ENCODE measurements at places on chromosomes 4 and X.

DNA sequence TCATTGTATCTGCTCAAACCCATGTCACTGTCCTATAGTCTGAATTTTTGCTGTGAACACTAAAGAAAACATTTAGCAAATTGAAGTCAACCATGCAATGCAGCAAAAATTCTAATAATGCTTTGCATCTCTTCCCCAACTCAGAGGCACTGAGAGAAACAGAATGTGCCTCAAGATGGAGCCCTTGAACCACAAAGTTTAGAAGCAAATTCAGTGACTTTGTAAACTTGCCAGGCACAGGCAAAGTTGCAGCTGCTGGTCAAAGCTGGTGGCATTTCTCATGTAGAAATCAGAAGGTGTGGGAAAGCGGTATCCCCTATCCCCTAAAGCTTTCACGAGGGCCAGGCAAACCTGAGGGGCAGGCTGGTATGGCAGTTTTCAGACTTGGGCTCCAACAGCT lies 121.7 kb upstream of the DIPK2B start:
- no peak for DNase-seq

DNA sequence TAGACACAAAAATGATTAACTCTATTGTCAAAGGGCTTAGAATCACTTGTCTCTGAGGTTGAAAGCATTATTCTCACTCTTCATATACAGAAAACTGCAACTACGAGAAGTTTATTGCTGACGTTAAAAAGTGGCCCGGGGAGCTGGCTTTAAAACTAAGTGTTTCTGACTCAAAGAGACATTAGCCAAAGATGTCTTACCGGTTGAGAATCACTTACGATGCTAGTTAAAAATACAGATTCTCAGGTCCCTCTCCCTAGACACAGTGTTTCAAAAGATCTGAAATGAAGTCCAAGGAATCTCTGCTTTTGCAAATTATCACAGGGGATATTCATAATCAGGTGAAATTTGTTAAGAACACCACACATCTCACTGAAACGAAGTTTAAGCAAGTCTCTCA lies 1.2 kb downstream of the GNPDA2 start:
- DNase-seq: no peak

- DNase-seq: no peak
These were observed 328.2 kb downstream of the DKK2 start for GRCh38 chr4:106707776-106708463.

DNA sequence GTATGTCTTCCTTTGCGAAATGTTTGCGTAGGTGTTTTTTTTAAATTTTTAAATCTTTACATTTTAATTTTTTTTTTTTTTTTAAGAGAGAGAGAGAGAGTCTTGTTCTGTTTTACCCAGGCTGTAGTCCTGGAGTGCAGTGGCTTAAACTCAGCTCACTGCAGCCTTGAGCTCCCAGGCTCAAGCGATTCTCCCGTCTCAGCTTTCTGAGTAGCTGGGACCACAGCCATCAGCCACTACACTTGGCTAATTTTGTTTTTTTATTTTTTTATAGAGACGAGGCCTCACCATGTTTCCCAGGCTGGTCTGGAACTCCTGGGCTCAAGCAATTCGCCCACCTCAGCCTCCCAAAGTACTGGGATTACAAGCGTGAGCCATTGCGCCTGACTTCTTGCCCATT lies 43.7 kb upstream of the GBA3 start:
- no peak for DNase-seq

DNA sequence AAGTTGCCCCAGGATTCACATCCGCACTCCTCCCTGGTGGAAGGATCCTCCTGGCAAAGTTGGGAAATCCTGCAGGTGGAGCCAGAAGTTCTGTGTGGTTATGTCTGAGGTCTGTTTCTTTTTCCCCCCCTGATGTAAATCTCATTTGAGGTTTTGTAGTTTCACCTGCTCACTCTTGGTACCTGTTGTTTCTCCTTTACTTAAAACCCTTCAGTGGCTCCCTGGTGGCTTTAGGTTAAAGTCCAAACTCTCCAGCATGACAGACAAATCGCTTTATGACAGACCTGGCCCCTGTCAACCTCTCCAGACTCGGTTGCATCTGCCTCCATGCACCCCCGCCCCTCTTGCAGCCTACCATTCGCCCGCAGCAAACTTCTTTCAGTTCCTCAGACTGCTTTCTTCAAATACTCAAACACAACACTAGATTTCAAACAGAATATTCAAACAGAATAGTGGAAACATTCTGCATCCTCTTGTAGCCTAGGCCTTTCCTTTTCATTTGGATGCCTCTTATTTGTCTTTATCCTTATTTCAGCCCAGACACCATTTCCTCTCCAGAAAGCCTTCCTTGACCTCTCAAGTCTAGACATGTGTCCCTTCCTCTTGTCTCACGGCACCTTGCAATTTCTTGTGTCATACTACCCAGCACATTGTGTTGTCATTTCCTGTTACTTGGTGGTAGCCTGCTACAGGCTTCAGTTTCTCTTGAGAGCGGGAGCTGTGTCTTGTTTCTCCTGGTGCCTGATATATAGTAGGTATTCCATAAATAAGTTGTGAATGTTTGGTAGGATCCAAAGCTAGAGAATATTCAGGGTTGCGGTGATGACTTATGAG lies 24.8 kb downstream of the IL13RA1 start:
- no peak for DNase-seq

DNA sequence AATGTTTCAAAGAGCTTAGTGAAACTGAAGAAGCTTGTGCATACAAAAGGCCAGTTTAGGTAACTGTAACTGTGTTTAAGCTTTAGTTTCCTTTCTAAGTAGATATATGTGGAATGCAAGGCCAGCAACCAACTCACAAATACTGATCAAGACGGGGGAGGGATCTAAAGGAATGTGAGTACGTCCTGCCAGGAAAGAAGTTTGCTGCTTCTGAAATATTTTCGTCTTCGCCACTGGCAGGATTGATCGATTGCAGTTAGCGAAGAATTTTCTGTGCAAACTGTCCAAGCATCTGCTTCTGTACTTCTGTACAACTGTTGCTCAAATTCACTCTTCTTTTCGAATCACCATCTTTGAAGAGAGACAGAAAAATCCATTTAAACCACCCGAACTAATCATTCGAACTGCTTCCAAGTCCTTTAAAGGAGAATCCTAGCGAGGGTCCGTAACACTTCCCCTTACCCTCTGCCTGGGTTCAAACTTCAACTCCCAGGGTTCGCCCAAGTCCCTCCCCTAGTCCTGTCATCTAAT lies 373 bp upstream of the INTS6L start:
- DNase-seq: no peak

- peak; percentile 63 for DNase-seq
These were observed 84.9 kb downstream of the BCOR start for GRCh38 chrX:40012868-40013265.

- DNase-seq: no peak
These were observed 136.1 kb downstream of the MSL3 start for GRCh38 chrX:11893933-11894710.

- no peak for DNase-seq
These were observed 27.2 kb downstream of the FAAH2 start for GRCh38 chrX:57313583-57314215.

- no peak for DNase-seq
These were observed 752.3 kb upstream of the NDST4 start for GRCh38 chr4:115865736-115866135.

GRCh38 chrX:70253377-70254062 lies 6.5 kb downstream of the P2RY4 start:
- DNase-seq: no peak

GRCh38 chr4:103721251-103721650 lies 1.5 kb upstream of the TACR3 start:
- no peak for DNase-seq

- no peak for DNase-seq
These were observed 4.1 kb upstream of the FAM200B start for GRCh38 chr4:15677507-15677988.

DNA sequence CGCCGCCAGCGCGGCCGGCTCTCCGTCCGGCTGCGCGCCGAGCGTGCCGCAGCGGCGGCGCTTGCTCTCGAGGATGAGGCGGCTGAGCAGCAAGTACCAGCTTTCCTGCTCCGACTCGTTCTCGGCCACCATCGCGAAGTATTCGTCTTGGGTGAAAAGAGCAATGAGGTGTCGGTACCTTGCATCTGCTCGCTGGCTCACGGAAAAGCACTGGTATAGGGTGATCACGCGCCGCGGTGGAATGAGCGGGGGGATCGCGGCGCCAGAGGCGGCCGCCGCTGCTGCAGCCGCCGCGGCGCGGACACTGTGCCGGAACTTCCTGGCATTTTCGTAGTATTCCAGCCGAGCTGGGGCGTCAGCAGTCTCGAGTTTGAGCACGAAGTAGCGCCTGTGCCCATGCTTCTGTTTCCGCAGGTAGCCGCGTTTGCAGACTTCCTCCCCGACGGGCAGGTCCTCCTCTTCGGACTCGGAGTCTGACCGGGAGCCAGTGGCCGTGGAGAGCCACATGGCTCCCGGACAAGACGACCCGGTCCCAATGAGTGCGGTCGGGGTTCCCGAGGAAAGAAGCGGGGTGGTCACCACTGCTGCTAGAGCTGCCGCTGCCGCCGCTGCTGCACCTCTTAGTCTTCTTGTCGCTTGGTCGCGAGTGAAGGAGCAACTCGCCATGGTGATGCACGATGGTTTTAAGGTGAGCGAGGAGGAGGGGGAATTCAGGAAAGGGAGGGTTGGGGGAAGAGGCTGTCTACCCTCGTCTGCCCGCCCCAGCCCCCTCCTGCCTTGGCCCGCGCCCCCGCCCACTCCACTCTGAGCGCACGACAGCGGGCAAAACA lies 469 bp downstream of the IRS4 start:
- no peak for DNase-seq

DNA sequence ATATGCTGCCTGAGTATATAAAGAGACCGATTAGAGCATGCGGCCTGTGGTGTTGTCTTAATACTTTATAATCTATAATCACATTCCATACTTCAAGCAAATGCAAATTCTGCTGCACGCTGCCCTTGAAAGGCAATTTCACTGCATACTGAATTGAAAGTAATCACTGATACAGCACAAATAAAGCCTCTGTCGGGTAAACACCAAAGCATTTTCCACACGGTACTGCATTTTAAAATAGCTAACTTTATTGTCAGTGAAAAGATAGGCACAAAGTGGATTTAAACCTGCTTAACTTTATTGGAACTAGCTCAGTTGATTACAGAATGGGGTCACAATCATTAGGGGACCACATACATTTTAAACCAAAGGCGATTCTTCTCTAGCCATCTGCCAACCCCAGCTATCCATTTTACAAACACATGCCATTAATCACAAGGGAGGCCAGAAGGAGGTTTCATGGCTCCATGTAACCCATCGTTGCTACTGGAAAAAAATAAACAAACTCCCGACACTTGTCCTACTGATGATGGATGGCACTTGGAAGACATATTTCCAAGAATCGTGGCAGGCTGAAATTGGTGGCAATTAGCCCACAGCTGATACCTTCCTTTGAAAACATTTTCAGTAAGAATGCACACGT lies 65.9 kb downstream of the AMOT start:
- no peak for DNase-seq

- DNase-seq: no peak
These were observed 147.9 kb downstream of the CHIC2 start for GRCh38 chr4:53916431-53916889.

GRCh38 chr4:38141808-38142500 lies 181.8 kb downstream of the PTTG2 start:
- DNase-seq: no peak

DNA sequence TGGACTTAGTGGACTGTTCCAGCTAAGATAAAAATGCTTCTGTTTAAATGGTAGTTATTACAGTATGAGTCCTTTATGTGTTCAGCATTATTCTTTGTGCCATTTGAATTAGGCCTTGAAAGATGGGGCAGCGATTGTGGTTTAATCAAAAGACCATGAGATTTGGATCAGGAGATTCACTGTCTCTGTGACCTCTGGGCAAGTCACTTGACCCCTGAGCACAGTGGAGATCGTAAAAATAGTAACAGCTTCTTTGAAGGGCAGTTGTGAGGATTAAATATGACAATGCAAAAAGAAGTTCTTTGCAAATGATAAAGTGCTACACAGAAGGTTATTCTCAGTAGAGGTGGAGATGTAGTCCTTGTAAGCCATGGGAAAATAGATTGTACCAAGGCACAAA lies 10.8 kb downstream of the CXCR3 start:
- no peak for DNase-seq

GRCh38 chrX:150547375-150548115 lies 20.9 kb upstream of the MTM1 start:
- DNase-seq: peak; percentile 75

DNA sequence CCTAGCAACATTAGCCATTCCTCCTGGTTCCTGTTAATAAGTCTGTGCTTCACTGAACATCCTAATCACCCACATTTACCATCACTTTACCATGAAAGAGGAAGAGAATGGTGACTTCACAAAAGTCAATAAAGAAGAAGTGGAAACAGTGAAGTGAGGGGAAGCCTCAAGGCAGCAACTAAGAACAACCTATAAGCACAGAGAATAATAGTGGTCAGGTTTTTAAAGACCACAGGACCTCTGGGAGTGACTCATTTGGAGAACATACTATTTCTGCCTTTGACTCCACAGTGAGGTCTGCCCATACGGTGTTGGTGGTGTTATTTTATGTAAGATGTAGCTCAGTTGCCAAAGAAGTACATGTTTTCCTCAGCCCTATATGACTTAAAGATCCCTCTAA lies 86.0 kb upstream of the TET2 start:
- DNase-seq: no peak

DNA sequence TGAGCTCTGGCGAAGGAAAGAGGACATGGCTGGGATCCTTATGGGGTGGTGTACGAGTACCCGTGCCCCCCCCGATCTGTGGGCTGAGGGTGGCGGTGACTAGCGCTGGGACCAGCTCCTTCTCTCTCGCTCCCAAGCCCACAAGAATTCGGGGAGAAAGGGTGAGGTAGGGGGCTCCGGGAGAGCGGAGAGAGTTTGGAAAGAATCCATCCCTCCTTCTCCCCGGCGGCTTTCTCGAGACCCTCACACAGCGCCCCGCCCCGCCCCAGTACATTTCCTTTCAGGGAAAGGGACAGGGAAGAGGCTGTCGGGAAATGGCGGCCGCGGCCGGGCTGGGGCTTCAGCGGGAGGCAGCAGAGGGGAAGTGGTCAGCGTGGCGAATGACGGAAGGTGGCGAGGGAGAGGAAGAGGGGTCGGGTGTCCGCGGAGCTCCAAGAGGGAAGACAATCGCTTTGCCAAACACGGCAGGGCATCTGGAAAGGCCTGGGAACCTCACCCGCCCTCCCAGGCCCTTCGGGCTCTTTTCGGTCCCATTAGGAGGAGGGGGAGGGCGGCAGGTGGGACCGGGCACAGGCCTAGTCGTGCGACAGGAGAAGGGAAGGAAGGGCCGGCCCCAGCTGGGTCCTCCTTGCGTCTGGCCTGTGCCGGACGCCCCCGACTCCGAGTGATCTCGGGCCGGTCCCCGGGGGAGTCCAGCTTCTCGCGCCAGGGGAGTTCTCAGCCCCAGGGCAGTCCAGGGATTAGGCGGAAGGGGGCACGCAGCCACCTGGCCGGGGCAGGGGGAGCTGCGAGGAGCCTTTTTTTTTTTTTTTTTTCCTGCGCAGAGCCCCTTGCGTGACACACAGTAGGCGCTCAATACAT lies 10.2 kb downstream of the HNRNPH2 start:
- DNase-seq: peak; percentile 79

All from heart right ventricle (tissue), 16 donors.